ENCODE measurements at places on chromosomes 1 and 21.

- no peak for DNase-seq
These were observed 15.3 kb downstream of the ACOT7 start for GRCh38 chr1:6378096-6378746.

GRCh38 chr1:12622506-12622905 lies 4.5 kb upstream of the DHRS3 start:
- no peak for DNase-seq

DNA sequence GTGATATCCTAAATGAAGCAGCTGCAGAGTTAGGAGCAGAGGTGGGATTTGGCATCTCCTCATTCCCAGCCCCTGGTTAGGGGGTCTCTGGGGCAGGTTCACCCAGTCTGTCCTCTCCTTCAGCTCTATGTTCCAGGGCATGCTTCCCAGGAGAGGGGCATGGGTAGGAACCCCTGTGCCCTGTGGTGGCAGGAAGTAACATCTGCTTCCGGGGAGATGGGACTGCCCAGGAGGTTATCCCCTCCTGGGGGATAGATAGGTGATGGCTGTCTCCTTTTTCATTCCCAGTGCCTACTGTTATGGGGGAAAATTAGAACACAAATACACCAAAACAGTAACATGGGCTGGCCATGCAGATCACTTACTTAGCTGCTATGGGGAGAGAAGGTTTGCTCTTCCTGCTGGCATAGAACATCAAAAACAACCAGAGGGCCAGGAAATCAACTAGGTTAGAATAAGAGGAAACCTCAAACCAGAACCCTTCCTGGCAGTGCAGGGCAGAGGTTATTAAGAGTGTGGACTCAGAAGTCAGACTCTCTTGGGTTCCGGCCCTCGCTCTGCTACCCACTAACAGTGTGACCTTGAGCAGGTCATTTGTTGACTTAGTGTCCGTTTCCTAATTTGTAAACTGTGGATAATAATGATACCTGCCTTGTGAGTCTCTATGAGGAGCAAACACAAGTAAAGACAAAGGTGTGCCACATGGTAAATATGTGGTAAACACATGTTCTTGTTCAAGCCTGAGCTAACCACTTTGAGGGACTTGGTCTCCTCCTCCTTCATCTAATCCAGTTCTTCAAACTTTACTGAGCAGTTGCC lies 157.8 kb upstream of the JUN start:
- DNase-seq, result no peak

GRCh38 chr1:62327360-62328055 lies 8.3 kb upstream of the KANK4 start:
- no peak for DNase-seq

GRCh38 chr1:150152772-150153456 lies 3.2 kb downstream of the PLEKHO1 start:
- DNase-seq, result no peak

GRCh38 chr1:87369736-87370478 lies 41.2 kb downstream of the LMO4 start:
- DNase-seq, result no peak

DNA sequence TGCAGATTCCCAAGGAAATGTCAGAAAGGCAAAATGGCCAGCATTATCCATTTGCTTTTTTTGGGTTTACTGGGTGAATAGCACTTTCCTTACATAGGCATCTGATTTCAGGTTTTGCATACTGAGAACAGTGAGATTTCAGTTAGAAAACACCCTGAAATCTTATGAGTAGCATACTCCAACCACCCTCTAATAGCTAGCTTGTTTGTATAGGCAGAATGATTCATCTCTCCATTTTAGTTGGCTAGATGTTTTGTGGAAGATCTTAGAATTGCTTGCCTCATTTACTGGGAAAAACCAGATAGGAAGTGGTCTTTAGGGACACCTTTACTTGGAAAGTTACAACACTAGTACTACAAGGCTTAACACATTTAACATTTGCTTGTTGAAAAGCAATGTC lies 10.4 kb downstream of the KYAT3 start:
- DNase-seq, result no peak

- DNase-seq, result no peak
These were observed 19.5 kb downstream of the STK40 start for GRCh38 chr1:36366091-36366661.

DNA sequence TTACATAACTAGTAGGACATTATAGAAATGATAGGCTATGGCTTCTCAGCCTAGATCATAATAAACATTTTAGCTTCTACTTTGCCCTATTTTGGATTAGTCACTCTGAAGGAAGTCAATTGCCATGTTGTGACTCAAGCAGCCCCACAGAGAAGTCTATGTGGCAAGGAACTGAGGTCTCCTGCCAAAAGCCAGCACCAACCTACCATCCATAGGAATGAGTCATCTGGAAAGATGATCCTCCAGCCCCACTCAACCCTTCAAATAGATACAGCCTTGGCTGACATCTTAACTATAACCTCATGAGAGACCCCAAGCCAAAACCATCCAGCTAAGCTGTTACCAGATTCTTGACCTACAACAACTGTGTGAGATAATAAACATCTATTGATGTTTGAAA lies 76.3 kb upstream of the BEND5 start:
- DNase-seq, result peak; percentile 48

GRCh38 chr1:228147768-228148167 lies 2.0 kb upstream of the GJC2 start:
- DNase-seq, result no peak

DNA sequence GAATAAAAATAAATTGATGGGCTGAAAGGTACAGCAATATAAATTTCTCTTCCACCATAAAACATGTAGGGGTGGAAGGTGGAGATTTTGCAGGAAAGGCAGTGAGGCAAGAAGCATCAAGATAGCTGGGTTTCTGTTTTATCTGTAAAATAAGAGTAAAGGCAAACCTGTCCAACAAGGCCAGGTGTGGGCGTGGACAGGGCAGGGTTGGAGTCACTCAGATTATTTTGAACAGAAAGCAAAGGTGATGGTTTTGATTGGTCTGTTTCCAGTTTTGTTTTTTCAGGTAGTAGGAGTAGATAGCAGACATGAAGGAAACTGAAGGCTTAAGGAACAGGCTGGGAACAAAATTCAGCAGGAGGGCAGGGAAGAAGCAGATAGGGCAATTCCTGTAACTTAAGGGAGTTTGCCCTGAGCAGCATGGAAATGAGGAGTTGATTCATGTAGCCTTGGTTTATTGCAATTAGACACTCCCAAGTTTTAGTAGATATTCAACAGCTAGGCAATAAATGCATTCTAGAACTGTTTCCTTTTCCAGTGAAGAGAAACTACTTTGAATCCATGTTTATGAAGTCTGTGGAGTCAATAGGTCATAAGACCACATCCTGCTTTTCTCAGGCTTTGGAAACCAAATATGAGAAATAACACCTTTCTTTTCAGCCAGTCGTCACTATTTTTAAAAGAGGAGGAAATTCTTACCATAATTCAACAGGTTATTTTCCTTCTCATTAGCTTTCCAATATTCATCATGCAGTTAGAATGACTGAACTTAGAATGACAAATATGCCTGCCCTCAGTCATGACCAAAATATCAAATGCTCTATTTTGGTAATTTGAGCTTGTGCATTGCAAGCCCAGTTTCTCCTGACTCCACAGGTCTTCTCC lies 38.7 kb upstream of the CD55 start:
- no peak for DNase-seq

GRCh38 chr21:26810676-26811415 lies 34.4 kb downstream of the ADAMTS1 start:
- no peak for DNase-seq

DNA sequence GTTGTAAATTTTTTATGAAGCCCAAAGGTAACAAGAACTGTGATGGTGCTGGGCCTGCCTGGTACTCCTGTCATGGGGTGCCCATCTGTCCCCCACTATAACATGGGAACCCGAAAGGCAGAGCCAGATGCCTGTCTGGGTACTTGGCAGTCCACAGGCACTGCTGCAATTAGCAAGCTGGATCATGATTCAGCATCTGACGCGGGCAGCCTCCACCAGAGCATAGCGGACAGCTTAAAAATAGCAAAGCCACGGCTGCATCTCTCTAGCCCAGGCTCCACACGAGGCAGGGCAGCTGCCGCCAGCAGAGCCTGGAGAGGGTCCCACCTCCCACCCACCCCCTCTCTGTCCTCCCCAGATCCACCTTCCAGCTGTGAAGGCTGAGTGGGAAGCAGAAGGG lies 22.9 kb downstream of the SUSD4 start:
- no peak for DNase-seq

- DNase-seq, result no peak
These were observed 648.5 kb upstream of the PTBP2 start for GRCh38 chr1:96073100-96073499.

GRCh38 chr1:51653127-51653526 lies 36.2 kb downstream of the OSBPL9 start:
- DNase-seq, result no peak

DNA sequence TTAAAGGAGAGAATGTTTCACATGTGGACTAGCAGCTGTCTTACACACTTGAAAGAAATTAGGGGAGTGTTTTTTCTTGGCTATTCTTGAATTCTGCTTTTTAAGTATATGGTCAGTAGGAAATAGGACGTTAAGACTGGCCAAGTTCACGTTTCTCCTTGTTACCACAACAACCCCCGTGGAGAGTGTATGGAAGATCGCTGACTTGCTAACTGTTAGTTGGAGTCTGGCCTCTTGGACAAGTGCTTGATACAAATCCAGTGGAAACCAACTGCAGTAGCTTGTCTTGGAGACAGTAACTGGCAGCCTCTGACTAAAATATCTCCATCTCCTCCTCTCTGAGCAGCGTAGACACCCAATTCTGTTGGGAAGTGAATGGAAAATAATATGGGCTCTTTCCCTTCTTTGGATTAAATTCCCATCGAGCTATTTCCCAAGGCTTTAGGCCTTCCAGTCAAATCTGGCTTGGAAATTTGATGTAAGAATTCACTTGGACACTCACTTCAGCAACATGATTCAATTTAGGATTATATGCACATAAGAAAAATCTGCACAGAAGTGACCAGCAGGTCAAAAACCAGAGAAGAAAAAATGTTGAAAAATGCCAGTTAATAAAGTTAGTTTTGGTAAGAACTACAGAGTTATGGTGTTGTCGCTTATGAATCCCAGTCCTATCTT lies 3.6 kb upstream of the NFIA start:
- no peak for DNase-seq

DNA sequence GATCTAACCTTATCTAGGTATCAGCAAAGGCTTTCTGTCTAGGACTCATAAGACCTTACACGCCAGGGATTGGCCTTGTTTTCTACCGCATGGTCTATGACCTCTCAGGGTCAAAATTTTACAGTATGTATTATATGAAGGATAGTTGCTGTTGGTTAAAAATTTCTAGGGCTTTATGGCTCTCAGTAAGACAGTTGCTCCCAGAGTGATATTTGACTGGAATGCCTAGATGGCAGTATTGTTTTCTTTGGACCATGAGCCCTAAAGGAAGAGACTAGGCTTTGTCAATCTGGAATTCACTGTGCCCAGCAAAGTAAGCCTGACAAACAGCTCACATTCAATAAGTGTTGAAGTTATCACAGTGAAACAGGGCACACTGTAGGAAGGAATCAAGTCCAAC lies 37.6 kb downstream of the C1orf87 start:
- peak; percentile 2 for DNase-seq

DNA sequence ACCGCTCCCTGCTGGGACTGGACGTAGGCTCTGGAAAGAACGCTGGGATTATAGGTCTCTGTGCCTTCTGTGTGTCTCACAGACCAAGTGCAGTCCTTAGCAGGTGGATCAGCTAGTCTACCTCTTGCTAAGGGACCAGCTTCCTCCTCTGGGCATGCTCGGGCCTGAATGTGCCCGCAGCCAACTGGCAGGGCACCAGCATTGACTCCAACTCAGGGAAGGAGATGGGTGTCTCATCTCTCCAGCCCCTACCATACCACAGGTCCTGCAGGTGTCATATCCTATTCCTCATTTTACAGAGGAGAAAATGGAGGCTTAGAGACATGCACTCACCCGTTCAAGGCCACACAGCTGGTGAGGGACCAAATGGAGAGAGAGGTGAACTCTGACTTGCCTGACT lies 340.2 kb downstream of the PTPRU start:
- peak; percentile 89 for DNase-seq

DNA sequence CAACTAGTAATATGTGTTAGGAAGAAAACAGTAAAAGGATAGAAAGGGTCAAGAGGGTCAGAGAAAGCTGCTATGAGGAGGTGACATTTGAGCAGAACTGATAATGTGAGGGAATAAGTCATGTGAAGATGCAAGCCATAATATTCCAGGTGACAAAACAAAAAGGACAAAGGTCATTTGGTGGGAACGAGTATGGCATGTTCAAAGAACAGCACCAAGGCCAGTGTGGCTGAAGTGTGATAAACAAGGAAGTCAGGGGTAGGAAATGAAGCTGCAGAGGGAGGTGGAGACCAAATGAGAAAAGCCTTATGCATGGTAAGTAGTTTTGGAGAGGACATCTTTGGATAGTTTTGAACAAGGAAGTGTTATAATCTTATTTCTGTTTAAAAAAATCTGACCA lies 46.7 kb downstream of the LPGAT1 start:
- no peak for DNase-seq

- DNase-seq, result no peak
These were observed 201.7 kb upstream of the BEND5 start for GRCh38 chr1:48978413-48978812.

GRCh38 chr21:18622383-18622782 lies 218.8 kb upstream of the TMPRSS15 start:
- DNase-seq, result no peak

DNA sequence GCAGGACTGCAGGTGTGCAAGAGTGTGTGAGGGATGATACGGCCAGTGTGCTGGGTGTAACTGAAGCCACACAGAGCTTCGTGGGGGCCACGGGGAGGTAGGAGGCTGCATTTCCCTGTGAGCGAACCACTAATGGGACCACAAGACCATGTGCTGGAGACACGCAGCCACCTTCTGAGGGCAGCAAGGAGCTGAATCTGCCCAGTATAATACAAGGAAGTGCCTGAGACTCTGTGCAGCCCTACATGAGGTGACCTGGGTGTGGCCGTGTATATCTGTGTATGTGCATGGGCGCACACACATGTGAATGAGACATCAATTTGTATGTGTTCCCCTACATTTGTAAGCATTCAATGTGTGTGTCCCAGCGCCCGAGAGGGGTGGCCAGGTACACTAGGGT lies 50.8 kb downstream of the CHD5 start:
- DNase-seq, result no peak

DNA sequence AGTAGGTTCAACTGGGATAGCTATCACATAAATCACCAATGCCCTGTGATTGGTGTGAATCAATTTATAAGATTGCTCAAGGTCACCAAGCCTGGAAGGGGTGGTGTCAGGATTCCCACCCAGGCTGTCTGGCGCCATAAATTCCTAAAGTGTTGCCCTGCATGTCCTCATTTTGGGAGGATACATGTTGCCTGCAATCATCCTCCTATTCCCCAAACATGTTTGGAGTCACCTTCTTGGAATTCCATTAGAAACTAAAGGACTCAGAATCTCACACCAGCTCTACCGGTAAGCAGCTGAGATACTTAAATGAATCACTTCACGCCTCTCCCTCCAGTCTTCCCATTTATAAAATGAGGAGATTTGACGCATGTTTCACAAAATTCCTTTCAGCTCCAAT lies 54.1 kb upstream of the SLC45A1 start:
- no peak for DNase-seq

GRCh38 chr1:81073580-81073979 lies 727.2 kb upstream of the ADGRL2 start:
- DNase-seq, result no peak

All from foreskin keratinocyte (primary cell).